T-helper 17 cell (primary cell): ENCODE measurements at places on chromosomes 13 and 19.

GRCh38 chr19:485583-486236 lies 10.6 kb upstream of the MADCAM1 start:
- H3K27ac ChIP-seq: no peak overlapping the region
- no peak for DNase-seq
- H3K27me3 ChIP-seq: peaks cover 12% of the 10 kb centered on the region
- H3K4me3 ChIP-seq: no peak overlapping the region
- H3K36me3 ChIP-seq: no peaks in the 10 kb centered on the region

- H3K36me3 ChIP-seq: no peaks in the 10 kb centered on the region
- H3K27me3 ChIP-seq: no peaks in the 10 kb centered on the region
- H3K4me1 ChIP-seq: peaks cover 41% of the 10 kb centered on the region
- peak overlapping the region; percentile 79 for H3K4me3 ChIP-seq
- no peak for DNase-seq
- H3K27ac ChIP-seq: peak overlapping the region; percentile 96
These were observed 17.5 kb downstream of the KLF2 start for GRCh38 chr19:16342002-16342715.

- no peaks in the 10 kb centered on the region for H3K27me3 ChIP-seq
- H3K4me1 ChIP-seq: no peaks in the 10 kb centered on the region
- no peaks in the 10 kb centered on the region for H3K36me3 ChIP-seq
These were observed 2591.7 kb upstream of the PCDH20 start for GRCh38 chr13:64007339-64007738.

DNA sequence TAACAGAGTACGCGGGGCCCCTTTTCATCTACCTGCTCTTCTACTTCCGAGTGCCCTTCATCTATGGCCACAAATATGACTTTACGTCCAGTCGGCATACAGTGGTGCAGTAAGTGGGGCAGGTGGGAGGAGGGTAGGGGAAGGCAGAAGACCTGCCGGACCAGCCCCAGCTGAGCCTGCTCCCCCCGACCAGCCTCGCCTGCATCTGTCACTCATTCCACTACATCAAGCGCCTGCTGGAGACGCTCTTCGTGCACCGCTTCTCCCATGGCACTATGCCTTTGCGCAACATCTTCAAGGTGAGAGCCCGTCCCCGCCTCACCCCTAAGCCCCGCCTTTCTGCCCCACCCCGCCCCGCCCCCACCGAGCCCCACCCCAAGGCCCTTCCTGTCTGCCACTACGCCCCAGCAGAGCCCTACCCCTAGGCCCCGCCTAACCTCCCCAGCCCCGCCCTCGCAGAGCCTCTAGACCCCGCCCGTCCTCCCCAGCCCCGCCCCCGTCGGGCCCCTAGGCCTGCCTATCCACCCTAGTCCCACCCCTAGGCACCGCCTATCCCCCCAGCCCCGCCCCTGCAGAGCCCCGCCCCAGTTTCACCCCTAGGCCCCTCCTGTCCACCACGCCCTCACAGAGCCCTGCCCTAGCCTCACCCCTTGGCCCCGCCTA lies 7.7 kb downstream of the NDUFB7 start:
- no peak overlapping the region for H3K4me3 ChIP-seq
- peak overlapping the region; percentile 32 for H3K27ac ChIP-seq
- no peak for DNase-seq
- H3K4me1 ChIP-seq: peaks cover 28% of the 10 kb centered on the region
- H3K36me3 ChIP-seq: no peaks in the 10 kb centered on the region
- no peaks in the 10 kb centered on the region for H3K27me3 ChIP-seq

GRCh38 chr13:56501750-56502149 lies 639.0 kb upstream of the PRR20A start:
- H3K4me1 ChIP-seq: no peaks in the 10 kb centered on the region
- no peak for DNase-seq
- H3K27ac ChIP-seq: no peak overlapping the region

DNA sequence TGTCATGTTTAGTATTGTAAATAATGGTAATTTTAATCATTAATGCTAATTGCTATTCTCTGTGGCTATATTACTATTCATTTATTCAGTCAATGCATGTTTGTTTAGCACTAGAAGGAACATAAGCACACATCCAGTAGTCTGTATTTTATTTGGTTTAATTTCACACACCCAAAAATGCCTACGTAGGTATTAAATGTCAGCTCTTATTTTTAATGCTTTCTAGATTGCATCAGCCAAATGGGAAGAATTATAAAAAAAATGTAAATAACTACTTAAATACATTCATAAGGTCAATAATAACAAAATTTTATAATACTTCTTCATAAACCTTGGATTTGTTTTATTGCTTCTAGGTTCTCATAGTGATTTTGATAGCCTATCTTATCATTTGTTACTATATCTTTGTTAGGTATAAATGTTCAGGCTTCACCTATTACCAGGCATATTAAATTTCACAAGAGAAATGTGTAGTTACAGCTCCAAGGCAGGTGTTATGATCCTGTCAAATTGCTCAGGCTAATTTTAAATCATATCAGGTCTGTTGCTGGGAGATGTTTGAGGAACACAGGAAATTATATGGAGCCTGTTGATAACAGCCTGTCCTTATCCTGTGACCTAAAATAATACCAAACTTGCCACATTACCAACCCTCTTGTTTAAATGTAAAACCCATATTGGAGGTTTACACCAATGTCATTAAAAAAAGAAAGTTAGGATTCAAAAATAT lies 34.4 kb downstream of the ITGBL1 start:
- H3K36me3 ChIP-seq: no peaks in the 10 kb centered on the region
- H3K4me3 ChIP-seq: no peak overlapping the region

DNA sequence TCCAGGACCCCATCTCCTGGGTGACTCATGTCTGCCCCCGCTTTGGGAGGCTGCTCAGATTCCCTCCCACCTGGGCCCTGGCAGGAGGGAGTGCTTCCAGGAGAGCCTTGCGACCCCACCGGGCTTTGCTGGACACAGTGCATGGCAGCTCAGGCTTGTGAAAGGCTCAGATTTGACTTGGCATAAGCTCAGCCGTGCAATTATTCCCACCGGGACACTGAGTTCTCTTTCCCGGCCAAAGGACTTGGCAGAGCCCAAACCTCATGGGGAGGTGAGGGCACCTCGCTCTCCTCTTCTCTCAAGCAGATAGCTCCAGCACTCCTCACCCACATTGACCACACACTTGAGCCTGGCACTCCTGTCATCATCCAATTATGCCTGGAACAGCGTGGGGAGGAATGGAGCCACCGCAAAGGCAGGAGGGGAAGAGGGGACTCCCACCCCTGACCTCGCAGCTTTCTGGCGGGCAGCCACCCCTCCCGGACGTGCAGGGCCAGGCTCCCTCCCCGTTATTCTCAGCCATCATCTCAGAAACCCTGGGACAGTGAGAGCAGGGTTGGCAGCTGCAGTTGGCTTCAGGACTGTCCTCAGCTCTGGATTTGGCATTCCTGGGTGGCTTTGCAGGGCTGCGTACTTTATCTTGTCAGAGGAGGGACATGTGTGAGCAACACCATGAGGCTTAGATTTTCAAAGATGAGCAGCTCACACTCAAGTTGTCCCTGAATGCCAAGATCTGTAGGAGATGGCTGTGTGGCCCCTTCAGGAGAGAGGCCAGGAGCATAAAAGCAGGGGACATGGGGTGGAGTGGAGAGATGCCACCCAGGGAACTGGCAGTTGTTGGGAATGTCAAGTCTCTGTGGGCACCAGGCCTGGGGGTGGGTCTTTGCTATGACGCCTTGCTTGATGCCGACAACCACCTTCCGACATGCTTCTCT lies 306.2 kb downstream of the TEX29 start:
- no peaks in the 10 kb centered on the region for H3K27me3 ChIP-seq
- no peaks in the 10 kb centered on the region for H3K4me1 ChIP-seq
- H3K36me3 ChIP-seq: no peaks in the 10 kb centered on the region

DNA sequence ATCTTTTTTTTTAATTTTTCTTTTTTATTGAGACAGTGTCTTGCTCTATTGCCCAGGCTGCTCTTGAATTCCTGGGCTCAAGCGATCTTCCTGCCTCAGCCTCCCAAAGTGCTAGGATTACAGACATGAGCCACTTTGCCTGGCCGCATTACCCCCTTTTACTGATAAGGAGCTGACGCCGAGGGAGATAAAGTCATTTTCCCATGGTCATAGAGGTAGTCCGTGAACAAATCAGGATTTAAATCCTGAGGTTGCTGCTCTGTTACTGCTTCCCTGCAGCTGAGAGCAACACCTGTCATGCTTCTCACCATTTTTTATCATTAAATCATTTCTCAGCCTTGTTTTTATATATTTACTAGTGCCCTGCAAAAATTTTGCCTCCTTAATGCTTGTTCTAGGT lies 7.4 kb downstream of the CYSLTR2 start:
- DNase-seq: no peak
- H3K27me3 ChIP-seq: no peaks in the 10 kb centered on the region
- peaks cover 2% of the 10 kb centered on the region for H3K36me3 ChIP-seq
- peaks cover 17% of the 10 kb centered on the region for H3K4me1 ChIP-seq
- no peak overlapping the region for H3K4me3 ChIP-seq

DNA sequence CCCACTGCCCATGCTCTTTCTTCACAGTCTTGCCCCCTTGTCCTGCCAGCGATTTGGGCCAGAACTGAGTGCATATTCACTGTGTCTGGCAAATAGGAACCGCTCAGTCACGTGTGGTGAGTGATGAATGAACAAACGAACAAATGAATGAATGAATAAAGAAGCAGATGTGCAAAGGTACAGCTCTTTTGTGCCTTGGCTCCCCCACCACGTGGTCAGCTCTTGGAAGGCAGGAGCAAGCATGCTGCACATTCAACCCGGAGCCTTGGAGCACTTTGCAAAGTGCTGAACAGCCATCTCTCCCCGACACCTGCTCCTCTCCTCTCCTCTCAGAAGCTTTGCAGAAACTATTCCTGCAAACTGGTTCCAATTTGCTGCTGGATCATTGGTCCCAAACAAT lies 52.4 kb downstream of the LATS2 start:
- no peaks in the 10 kb centered on the region for H3K36me3 ChIP-seq
- no peak for DNase-seq
- no peak overlapping the region for H3K4me3 ChIP-seq
- no peaks in the 10 kb centered on the region for H3K27me3 ChIP-seq
- H3K4me1 ChIP-seq: peaks cover 24% of the 10 kb centered on the region

GRCh38 chr13:60009300-60010253 lies 154.2 kb downstream of the DIAPH3 start:
- no peak for DNase-seq
- H3K27ac ChIP-seq: no peak overlapping the region
- no peaks in the 10 kb centered on the region for H3K36me3 ChIP-seq

- H3K4me3 ChIP-seq: no peak overlapping the region
- no peaks in the 10 kb centered on the region for H3K27me3 ChIP-seq
- no peak for DNase-seq
- H3K36me3 ChIP-seq: no peaks in the 10 kb centered on the region
- H3K4me1 ChIP-seq: peaks cover 18% of the 10 kb centered on the region
- H3K27ac ChIP-seq: no peak overlapping the region
These were observed 6.0 kb downstream of the SYCE2 start for GRCh38 chr19:12913011-12913561.

DNA sequence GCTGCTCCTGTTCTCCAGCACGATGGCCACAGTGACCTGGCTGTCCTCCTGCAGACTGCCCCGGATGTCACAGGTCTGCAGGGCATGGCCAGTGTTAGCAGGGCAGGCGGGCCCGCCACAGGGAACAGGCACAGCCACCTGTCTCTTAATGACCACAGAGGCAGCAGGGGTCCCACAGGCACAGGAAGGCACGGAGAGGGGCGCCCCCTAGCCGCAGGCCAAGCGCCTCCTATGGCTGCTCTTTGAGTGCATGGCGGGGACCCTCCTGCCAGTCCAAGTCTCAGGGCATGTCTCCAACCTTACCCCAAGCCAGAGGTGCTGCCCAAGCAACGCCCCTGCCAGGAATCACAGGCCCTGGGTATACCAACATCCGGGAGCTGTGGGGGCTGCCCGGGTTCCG lies 14.1 kb downstream of the IZUMO4 start:
- no peak overlapping the region for H3K4me3 ChIP-seq
- H3K27ac ChIP-seq: no peak overlapping the region
- peaks cover 13% of the 10 kb centered on the region for H3K36me3 ChIP-seq
- H3K4me1 ChIP-seq: peaks cover 12% of the 10 kb centered on the region
- no peaks in the 10 kb centered on the region for H3K27me3 ChIP-seq
- DNase-seq: no peak

- DNase-seq: peak; percentile 85
- H3K27ac ChIP-seq: peak overlapping the region; percentile 60
- peak overlapping the region; percentile 93 for H3K4me3 ChIP-seq
- H3K4me1 ChIP-seq: peaks cover 11% of the 10 kb centered on the region
- H3K36me3 ChIP-seq: peaks cover 4% of the 10 kb centered on the region
These were observed 1.1 kb upstream of the MYBPC2 start for GRCh38 chr19:50431343-50432220.

DNA sequence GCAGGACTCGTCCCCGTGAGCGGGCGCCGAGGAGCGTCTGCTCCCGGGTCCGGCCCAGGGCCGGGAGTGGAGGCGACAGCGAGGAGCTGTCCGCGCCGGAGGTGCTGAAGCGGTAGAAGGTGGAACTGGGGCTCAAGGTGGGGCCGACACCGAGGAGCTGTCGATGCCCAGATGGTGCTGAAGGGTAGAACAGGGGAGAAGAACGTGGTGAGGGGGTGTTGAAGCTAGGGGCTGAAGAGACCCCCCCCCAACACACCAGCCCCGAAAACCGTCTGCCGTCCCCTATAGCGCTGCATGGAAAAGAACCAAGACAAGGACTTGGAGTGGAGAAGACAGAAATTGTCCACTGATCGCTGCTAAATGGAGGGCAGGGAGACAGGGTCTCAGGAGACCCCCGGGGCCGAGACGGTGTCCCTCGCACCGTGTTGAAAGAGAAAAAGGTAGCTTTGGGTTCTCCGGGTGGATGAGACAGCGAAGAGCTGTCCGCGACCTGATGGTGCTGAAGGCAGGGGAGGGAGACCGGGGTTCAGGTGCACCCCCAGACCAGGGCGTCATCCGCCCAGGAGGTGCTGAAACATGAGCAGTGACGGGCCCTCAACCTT lies 7.1 kb upstream of the PDE4C start:
- H3K4me3 ChIP-seq: no peak overlapping the region
- H3K36me3 ChIP-seq: peaks cover 9% of the 10 kb centered on the region
- H3K4me1 ChIP-seq: peaks cover 3% of the 10 kb centered on the region
- peak; percentile 34 for DNase-seq
- H3K27ac ChIP-seq: no peak overlapping the region

DNA sequence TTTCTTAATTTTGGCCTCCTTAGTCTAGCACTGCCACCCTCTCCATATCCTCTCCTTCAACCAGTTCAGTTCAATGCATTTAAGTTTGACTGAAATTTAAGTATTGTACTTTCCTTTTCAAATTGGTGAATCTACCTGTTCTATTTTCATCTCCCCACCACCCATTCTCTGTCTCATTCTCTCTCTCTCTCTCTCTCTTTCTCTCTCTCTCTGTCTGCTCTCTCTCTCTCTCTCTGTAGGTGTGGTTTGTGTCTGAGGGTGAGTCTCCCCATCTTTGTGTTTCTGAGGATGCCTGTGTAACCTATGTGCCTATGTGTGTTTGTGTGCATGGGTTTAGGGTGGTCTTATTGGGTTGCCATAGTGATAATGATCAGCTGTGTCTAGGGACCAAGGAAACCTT lies 10.1 kb downstream of the PDX1 start:
- peaks cover 19% of the 10 kb centered on the region for H3K4me1 ChIP-seq
- peaks cover 82% of the 10 kb centered on the region for H3K27me3 ChIP-seq
- DNase-seq: no peak
- H3K36me3 ChIP-seq: peaks cover 5% of the 10 kb centered on the region
- no peak overlapping the region for H3K27ac ChIP-seq

- no peak overlapping the region for H3K27ac ChIP-seq
- H3K36me3 ChIP-seq: no peaks in the 10 kb centered on the region
- no peaks in the 10 kb centered on the region for H3K4me1 ChIP-seq
These were observed 710.9 kb upstream of the SPRY2 start for GRCh38 chr13:81051873-81052272.

- no peak for DNase-seq
- no peaks in the 10 kb centered on the region for H3K27me3 ChIP-seq
- H3K4me3 ChIP-seq: no peak overlapping the region
- H3K36me3 ChIP-seq: no peaks in the 10 kb centered on the region
These were observed 119.9 kb downstream of the MAB21L1 start for GRCh38 chr13:35356572-35356971.
